ENCODE measurements at places on chromosomes 3 and 15.

GRCh38 chr3:40308725-40309417 lies 636 bp upstream of the EIF1B start:
- DNase-seq: no peak

GRCh38 chr3:196621611-196622010 lies 17.9 kb upstream of the NRROS start:
- no peak for DNase-seq

GRCh38 chr3:191425322-191425734 lies 35.6 kb upstream of the PYDC2 start:
- DNase-seq: no peak

DNA sequence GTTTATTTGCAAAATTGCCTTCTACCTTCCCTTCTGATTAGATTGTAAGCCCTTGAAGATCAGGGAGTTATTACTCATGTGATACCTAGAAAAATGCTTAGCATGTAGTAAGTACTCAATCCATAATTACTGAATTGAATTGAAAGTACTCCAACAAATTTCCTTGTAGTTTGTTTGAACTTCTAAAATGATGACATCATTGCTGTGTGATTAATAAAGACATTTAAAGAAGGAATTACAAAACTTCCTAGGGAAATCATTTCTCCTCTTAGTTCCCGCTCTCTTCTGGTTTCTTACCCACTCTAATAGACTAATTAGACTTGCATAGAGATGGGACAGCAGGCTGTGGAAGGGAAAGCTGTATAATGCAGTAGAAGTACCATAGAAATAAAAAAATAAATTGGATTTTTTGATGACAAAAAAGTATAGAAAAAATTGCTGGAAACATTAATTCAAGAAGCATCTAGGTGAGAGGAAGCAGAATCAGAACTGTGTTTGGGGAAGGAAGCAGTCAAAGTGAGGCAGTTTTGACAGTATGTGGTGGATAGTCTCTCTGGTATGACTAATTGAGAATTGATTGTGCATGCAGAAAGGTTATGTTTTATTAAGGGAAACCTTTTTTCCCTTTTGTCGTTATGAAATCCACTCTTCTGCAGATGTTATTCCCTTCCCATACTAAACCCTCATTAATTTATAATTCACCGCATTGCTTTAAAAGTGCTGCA lies 93.0 kb downstream of the ALCAM start:
- DNase-seq: no peak

DNA sequence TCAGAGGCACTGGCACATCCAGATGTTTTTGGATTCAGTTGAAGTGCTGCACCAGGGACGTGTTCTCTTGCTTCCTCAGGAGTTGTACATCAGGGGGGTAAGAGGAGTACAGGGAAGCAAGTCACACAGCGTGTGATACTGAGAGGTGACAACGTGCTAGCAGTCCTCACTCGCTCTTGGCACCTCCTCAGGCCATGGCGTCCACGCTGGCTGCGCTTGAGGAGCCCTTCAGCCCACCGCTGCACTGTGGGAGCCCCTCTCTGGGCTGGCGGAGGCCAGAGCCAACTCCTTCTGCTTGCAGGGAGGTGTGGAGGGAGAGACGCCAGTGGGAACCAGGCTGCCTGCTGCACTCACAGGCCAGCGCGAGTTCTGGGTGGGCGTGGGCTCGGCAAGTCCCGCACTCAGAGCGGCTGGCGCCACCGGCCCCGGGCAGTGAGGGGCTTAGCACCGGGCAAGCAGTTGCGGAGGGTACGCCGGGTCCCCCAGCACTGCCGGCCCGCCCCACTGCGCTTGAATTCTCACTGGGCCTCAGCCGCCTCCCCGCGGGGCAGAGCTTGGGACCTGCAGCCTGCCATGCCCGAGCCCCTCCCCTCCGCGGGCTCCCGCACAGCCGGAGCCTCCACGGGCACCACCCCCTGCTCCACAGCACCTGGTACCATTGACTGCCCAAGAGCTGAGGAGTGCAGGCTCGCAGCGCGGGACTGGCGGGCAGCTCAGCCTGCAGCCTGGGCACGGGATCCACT lies 64.5 kb downstream of the PLD1 start:
- no peak for DNase-seq

GRCh38 chr15:97991972-97992541 lies 31.6 kb downstream of the ARRDC4 start:
- DNase-seq: no peak

DNA sequence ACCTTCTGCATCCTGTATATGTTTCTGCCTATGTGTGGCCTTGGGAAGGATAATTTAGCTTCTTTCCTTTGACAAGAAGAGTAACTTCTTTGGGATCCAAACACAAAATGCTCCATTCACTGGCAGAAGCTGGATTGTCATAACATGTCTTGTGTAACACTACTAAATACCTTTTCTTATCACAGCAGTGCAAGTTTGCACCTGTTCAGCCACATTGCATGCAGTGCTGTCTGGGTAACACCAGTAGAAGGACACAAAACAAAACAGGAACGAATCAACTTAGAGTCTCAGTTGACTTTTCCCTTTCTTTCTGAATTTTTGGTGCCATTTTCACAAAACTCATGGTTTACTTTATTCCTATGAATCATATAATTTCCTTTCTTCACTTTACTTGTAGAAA lies 43.6 kb upstream of the TNIK start:
- DNase-seq: no peak

GRCh38 chr15:77617476-77618230 lies 15.1 kb downstream of the LINGO1 start:
- DNase-seq: no peak

DNA sequence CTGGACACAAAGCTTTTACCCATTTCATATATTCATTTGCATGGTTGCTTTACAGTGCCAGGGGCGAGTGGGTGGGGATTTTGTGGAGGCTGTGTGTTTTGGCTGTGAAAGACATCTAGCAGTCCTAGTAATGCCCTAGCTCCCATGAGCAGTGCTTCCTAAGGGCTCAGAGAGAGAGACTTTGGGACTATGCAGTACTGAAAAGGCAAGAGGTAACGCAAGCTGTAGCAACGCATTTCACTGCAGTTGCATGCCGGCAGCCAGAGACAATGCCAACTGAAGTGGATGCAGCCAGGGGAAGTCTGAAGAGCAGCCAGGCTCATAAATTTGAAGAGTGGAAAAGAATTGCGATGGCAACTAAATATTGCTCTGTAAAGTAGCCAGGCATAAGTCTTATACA lies 27.4 kb upstream of the ATP10A start:
- DNase-seq: no peak

All from NCI-H2171 treated with DMSO at 0.1 percent for 48 hours (cell line).